ENCODE measurements at places on chromosomes 6 and 20.

- no peaks in the 10 kb centered on the region for H3K4me1 ChIP-seq
- no peak overlapping the region for H3K27ac ChIP-seq
- H3K36me3 ChIP-seq: no peaks in the 10 kb centered on the region
- peaks cover 14% of the 10 kb centered on the region for H3K27me3 ChIP-seq
- H3K4me3 ChIP-seq: no peak overlapping the region
- DNase-seq: no peak
These were observed 638 bp downstream of the PACSIN1 start for GRCh38 chr6:34466242-34467185.

DNA sequence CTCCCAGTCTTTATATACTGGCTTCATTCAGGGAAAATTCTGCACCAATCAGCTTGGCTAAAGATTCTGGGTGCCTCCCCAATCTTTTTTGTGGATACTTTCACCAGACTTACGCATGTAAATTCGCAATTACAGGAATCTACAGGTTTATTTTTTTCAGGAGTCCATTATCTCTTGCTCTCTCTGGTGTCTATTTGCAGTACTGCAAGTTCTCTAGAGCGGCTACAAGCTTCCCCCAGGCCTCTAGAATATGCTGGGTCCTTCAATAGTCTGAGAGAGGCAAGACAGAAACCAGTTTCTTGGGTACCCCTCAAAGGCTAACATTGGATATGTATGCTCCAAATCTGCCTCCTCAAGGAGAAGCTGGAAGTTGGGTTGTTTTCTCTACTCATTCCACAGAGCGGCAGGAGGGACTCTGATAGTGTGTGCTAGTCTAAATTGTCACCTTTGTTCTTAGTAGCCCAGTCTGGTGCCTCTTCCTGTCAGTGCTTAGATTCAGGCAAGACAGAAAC lies 58.5 kb downstream of the SUN5 start:
- DNase-seq: peak; percentile 37
- H3K27me3 ChIP-seq: peaks cover 29% of the 10 kb centered on the region
- H3K4me3 ChIP-seq: no peak overlapping the region
- H3K36me3 ChIP-seq: no peaks in the 10 kb centered on the region
- H3K27ac ChIP-seq: no peak overlapping the region

GRCh38 chr6:27242589-27243265 lies 4.8 kb upstream of the PRSS16 start:
- no peak overlapping the region for H3K4me3 ChIP-seq
- no peak overlapping the region for H3K27ac ChIP-seq
- no peaks in the 10 kb centered on the region for H3K36me3 ChIP-seq

- peaks cover 3% of the 10 kb centered on the region for H3K27me3 ChIP-seq
- DNase-seq: no peak
- no peaks in the 10 kb centered on the region for H3K36me3 ChIP-seq
- H3K27ac ChIP-seq: no peak overlapping the region
- H3K4me1 ChIP-seq: no peaks in the 10 kb centered on the region
- no peak overlapping the region for H3K4me3 ChIP-seq
These were observed 20.2 kb downstream of the TTLL9 start for GRCh38 chr20:31890646-31891045.

- no peaks in the 10 kb centered on the region for H3K36me3 ChIP-seq
- no peak overlapping the region for H3K27ac ChIP-seq
- DNase-seq: no peak
- H3K4me3 ChIP-seq: no peak overlapping the region
- no peaks in the 10 kb centered on the region for H3K27me3 ChIP-seq
- H3K4me1 ChIP-seq: no peaks in the 10 kb centered on the region
These were observed 112.6 kb upstream of the AFDN start for GRCh38 chr6:167714152-167714551.

GRCh38 chr6:16238057-16238962 lies at the start of gene GMPR:
Gene GMPR, plus strand, starts transcription at chr6:16238587. Its CDS starts 107 bp downstream, at chr6:16238694.
- no peaks in the 10 kb centered on the region for H3K36me3 ChIP-seq
- H3K27me3 ChIP-seq: no peaks in the 10 kb centered on the region
- peak within 1 kb of the TSS; percentile 75 for H3K27ac ChIP-seq
- peak; percentile 81 for DNase-seq

DNA sequence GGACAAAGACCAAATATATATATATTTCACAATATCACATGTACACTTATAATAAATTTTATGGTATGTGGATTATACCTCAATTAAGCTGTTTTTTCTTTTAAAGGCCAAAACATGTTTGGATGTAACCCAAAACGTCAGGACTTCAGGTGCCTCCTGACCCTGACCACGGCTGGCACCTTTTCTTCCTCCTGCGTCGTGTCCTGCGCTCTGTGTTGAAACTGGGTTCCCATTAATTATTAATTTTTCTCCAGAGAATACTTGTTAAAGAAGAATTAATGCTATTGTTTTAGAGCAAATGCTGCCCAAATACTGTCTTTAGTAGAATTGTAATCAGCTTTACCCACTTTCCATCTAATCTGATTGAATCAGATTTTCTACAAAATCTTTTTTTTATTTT lies 46.7 kb upstream of the VSX1 start:
- no peaks in the 10 kb centered on the region for H3K36me3 ChIP-seq
- H3K4me3 ChIP-seq: no peak overlapping the region
- H3K27me3 ChIP-seq: no peaks in the 10 kb centered on the region
- no peak overlapping the region for H3K27ac ChIP-seq
- DNase-seq: no peak

DNA sequence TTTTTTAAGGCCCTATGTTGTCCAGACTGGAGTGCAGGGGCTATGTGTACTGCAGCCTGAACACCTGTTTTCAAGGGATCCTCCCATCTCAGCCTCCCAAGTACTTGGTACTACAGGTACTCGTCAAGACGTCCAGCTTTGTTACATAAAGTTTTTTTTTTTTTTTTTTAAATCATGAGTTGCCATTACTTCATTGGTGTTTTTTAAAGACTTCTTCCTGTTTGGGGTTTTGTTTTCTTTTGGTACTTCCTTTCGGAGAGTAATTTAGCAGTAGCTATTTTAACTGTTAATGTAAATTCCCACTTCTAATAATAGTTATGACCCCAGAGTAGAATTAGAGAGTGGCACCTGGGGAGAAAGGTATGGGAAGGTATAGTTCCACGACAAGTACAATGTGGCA lies 10.5 kb downstream of the ZNFX1 start:
- no peaks in the 10 kb centered on the region for H3K27me3 ChIP-seq
- peaks cover 21% of the 10 kb centered on the region for H3K4me1 ChIP-seq
- H3K36me3 ChIP-seq: peaks cover 28% of the 10 kb centered on the region
- no peak for DNase-seq

- no peaks in the 10 kb centered on the region for H3K36me3 ChIP-seq
- DNase-seq: no peak
- no peaks in the 10 kb centered on the region for H3K4me1 ChIP-seq
- H3K27ac ChIP-seq: no peak overlapping the region
- H3K27me3 ChIP-seq: no peaks in the 10 kb centered on the region
- H3K4me3 ChIP-seq: no peak overlapping the region
These were observed 917.5 kb downstream of the EYS start for GRCh38 chr6:64789476-64789875.

- no peaks in the 10 kb centered on the region for H3K27me3 ChIP-seq
- DNase-seq: no peak
- no peak overlapping the region for H3K27ac ChIP-seq
- H3K4me3 ChIP-seq: peak overlapping the region; percentile 94
- peaks cover 15% of the 10 kb centered on the region for H3K4me1 ChIP-seq
These were observed 3.4 kb downstream of the HSPA1B start for GRCh38 chr6:31830886-31831335.

- H3K4me1 ChIP-seq: no peaks in the 10 kb centered on the region
- H3K27me3 ChIP-seq: peaks cover 3% of the 10 kb centered on the region
- no peaks in the 10 kb centered on the region for H3K36me3 ChIP-seq
- no peak overlapping the region for H3K27ac ChIP-seq
- no peak overlapping the region for H3K4me3 ChIP-seq
- DNase-seq: no peak
These were observed 33.6 kb upstream of the BCAS1 start for GRCh38 chr20:54103762-54104600.

GRCh38 chr6:38801305-38801704 lies 86.2 kb downstream of the DNAH8 start:
- H3K27ac ChIP-seq: no peak overlapping the region
- H3K4me1 ChIP-seq: peaks cover 38% of the 10 kb centered on the region
- H3K27me3 ChIP-seq: no peaks in the 10 kb centered on the region
- no peak overlapping the region for H3K4me3 ChIP-seq
- DNase-seq: peak; percentile 26

DNA sequence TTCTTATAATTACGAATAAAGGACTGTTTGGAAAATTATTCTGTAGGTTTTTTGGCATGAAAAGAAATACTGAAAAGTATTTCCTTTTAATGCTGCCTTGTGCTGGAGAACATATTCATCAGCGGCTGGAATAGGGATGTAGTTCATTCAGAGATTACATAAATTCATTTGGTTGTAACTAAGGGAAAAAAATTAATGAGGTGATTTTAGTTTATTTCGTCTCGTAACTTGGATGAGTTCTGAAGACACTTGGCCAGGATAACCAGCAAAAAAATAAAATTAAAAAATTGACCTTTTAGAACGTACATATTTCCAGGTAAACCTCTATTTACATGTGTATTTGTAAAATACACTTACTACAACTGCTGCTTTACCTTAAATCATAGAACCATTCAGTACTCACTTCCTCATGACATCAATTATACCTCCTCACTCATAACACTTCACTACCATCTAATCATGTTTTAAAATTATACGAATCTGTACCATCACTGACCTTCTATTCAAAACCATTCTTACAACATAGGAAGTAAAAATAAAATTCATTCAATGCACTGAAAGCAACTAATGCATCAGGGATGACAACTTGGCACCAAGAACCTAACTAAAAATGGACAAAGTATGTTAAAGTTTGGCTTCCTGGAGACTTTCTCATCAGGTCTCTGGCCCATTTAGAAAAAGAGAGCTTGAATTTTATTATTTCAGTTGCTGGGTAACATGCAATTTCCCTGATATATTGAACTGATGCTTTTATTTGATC lies 17.2 kb downstream of the KLHL31 start:
- no peak for DNase-seq
- no peak overlapping the region for H3K27ac ChIP-seq
- peaks cover 5% of the 10 kb centered on the region for H3K4me1 ChIP-seq
- no peak overlapping the region for H3K4me3 ChIP-seq

DNA sequence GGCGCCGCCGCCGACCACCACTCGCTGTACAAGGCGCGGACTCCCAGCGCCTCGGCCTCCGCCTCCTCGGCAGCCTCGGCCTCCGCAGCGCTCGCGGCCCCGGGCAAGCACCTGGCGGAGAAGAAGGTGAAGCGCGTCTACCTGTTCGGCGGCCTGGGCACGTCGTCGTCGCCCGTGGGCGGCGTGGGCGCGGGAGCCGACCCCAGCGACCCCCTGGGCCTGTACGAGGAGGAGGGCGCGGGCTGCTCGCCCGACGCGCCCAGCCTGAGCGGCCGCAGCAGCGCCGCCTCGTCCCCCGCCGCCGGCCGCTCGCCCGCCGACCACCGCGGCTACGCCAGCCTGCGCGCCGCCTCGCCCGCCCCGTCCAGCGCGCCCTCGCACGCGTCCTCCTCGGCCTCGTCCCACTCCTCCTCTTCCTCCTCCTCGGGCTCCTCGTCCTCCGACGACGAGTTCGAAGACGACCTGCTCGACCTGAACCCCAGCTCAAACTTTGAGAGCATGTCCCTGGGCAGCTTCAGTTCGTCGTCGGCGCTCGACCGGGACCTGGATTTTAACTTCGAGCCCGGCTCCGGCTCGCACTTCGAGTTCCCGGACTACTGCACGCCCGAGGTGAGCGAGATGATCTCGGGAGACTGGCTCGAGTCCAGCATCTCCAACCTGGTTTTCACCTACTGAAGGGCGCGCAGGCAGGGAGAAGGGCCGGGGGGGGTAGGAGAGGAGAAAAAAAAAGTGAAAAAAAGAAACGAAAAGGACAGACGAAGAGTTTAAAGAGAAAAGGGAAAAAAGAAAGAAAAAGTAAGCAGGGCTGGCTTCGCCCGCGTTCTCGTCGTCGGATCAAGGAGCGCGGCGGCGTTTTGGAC lies 2.0 kb downstream of the SOX4 start:
- no peak for DNase-seq
- peak overlapping the region; percentile 98 for H3K4me3 ChIP-seq
- peak overlapping the region; percentile 94 for H3K27ac ChIP-seq
- H3K4me1 ChIP-seq: peaks cover 19% of the 10 kb centered on the region
- H3K36me3 ChIP-seq: peaks cover 17% of the 10 kb centered on the region

- H3K27me3 ChIP-seq: no peaks in the 10 kb centered on the region
- DNase-seq: no peak
- no peaks in the 10 kb centered on the region for H3K36me3 ChIP-seq
- no peak overlapping the region for H3K4me3 ChIP-seq
- no peak overlapping the region for H3K27ac ChIP-seq
These were observed 195.7 kb downstream of the CENPW start for GRCh38 chr6:126535595-126535994.

- no peak for DNase-seq
- H3K4me1 ChIP-seq: no peaks in the 10 kb centered on the region
- no peaks in the 10 kb centered on the region for H3K36me3 ChIP-seq
- no peaks in the 10 kb centered on the region for H3K27me3 ChIP-seq
These were observed 39.7 kb downstream of the MAP3K5 start for GRCh38 chr6:136752554-136752953.

DNA sequence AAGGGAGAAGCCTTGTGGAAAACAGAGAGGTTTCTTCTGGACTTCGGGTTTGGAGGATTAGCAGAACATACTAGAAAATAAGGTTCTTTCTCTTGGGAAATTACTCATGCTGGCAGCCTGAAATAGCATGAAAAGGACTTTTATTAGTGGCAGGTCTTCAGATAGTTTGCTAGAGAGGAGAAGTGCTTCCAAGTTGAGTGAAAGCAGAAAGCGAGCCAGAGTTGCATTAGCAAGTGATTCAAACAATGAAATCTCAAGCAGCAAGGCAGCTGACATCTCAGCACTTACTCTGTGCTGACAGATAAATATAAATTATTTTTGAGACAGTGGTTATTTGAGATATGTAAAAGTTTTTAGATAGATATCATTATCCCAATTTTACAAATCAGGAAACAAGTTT lies 91.9 kb downstream of the PLCB4 start:
- DNase-seq: no peak
- no peaks in the 10 kb centered on the region for H3K27me3 ChIP-seq
- no peak overlapping the region for H3K4me3 ChIP-seq
- H3K27ac ChIP-seq: no peak overlapping the region

DNA sequence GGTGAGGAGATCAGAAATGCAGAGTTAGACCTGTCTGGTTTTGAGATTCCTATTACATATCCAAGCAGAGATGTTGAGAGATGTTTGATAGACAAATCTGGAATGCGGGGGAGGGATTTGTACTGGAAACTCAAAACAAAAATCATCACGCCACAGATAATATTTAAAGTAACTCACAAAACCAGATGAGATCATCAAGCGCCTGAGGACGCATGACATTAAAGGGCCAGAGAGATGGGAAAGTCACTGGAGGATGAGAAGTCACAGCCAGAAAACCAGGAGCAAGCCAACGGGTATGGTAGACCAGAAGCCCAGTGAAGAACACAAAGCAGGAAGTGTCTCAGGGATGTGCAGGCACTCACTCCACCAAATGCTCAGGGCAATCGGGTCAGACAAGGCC lies 87.7 kb downstream of the DLL1 start:
- no peaks in the 10 kb centered on the region for H3K27me3 ChIP-seq
- H3K27ac ChIP-seq: no peak overlapping the region
- no peak overlapping the region for H3K4me3 ChIP-seq
- no peak for DNase-seq
- no peaks in the 10 kb centered on the region for H3K36me3 ChIP-seq

- no peaks in the 10 kb centered on the region for H3K27me3 ChIP-seq
- H3K4me3 ChIP-seq: peak overlapping the region; percentile 28
These were observed 636.0 kb downstream of the MMUT start for GRCh38 chr6:48826901-48827701.

- DNase-seq: no peak
- peaks cover 3% of the 10 kb centered on the region for H3K4me1 ChIP-seq
- H3K27ac ChIP-seq: no peak overlapping the region
- H3K36me3 ChIP-seq: no peaks in the 10 kb centered on the region
These were observed 87.8 kb upstream of the CENPW start for GRCh38 chr6:126252154-126252553.

- H3K27me3 ChIP-seq: peaks cover 2% of the 10 kb centered on the region
- H3K36me3 ChIP-seq: no peaks in the 10 kb centered on the region
- H3K4me1 ChIP-seq: no peaks in the 10 kb centered on the region
These were observed 118.7 kb downstream of the CLIC5 start for GRCh38 chr6:45896783-45897441.

All from endothelial cell of umbilical vein (primary cell).